ENCODE measurements at places on chromosomes 12 and 14. TPM values are rescaled to one million over a fixed set of nuclear protein-coding genes. Genes with fewer than 3 reads are reported as not detected.

- DNase-seq: no peak
These were observed 5.1 kb upstream of the RASAL1 start for GRCh38 chr12:113140706-113141105.

DNA sequence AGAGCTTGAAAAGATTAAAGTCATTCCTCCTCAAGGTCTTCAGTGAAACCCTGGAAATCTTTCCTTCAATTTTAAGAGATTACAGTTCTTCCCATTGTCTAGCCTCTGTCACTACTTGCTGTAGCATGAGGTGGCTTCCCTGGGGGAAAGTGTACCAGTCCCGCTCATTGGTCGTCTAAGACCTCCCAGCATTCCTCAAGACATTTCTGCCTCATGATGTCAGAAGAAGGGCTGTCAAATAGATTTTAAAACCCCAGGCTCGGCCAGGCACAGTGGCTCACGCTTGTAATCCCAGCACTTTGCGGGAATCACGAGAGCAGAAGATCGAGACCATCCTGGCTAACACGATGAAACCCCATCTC, 46.7 kb downstream of the SMUG1 start:
- DNase-seq: no peak

DNA sequence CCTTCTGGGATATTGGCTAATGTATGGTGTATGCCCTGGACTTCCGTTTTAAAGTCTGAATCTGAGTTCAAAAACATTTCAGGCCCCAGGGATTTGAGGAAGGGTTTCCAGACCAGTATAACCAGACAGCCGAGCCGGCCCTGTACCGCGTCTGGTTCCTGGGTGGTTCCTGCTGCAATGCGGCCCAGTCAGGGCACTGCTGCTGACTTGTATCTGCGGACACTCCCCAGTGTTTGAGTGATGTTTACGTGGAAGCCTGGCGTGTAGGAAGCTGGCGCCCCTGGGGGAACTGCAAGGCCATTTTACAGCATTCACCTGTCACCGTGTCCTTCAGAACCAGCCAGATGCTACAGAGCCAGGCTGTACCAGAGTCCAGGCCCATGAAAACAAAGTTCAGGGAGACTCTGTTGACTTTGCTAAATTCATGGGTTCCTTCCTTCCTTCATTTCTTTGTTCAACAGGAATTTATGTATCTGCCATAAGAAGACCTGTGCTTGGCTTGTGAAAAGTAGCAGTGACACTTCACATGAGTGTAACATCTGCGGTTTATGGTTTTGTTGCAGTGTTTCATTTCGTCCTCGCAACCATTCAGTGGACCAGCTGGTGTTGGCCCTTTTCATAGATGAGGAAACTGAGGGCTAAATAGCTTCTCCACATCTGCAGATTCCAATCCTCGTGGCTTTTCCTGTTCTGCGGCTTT, 16.8 kb downstream of the EML1 start:
- no peak for DNase-seq

DNA sequence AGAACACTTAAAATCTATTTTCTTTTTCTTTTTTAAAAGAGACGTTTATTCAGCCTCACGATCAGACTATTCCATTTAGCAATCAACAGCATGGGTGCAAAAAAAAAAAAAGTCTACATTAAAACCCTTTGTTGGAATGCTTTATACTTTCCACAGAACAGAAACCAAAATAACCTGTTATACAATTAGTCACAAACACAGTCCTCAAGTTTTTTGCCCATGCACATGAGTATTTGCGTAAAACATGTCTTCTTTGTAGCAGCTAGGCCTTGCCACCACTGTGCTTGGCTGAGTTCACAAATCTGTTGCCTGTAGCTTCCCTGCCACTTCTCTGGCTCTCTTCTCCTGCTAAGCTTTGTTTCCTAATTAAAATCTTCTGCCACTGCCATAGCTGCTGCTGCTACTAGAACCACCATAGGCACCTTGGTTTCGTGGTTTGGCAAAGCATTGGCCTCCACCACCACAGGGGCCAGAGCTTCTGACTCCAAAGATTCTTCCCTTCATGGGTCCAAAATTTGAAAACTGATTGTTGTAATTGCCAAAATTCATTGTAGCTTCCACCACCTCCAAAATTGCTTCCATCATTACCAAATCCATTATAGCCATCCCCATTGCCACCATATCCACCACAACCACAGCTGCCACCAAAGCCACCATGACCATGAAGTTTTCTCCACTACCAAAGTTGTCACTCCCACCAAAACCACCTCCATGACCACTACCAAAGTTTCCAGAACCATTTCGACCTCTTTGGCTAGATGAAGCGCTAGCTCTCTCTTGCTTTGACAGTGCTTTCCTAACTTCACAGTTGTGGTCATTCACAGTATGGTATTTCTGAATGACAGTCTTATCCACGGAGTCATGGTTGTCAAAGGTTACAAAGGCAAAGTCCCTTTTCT, 38.1 kb downstream of the KLRG1 start:
- DNase-seq: peak; percentile 74

GRCh38 chr12:83920821-83921547, 991.6 kb downstream of the SLC6A15 start:
- no peak for DNase-seq

DNA sequence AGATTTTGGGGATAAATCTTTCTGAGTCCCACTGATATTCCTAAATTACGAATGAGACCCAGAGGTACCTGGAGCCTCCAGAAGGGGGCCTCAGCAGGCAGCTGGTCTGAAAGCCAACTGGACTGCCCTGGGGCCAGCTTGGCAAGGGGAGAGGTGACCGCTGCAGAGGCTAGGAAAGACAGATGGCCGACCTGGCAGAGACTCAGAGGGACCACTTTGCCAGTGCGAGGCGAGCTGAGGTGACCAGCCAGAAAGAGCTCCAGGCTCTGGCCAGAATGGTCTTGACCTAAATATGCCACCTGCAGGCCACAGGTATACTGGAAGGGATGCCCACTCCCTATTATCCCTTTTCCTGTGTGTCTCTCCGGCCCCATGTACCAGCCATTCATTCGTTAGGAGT, 256.8 kb upstream of the GARIN6 start:
- DNase-seq: no peak

GRCh38 chr12:112496496-112496895, 77.7 kb downstream of the PTPN11 start:
- DNase-seq: peak; percentile 52

DNA sequence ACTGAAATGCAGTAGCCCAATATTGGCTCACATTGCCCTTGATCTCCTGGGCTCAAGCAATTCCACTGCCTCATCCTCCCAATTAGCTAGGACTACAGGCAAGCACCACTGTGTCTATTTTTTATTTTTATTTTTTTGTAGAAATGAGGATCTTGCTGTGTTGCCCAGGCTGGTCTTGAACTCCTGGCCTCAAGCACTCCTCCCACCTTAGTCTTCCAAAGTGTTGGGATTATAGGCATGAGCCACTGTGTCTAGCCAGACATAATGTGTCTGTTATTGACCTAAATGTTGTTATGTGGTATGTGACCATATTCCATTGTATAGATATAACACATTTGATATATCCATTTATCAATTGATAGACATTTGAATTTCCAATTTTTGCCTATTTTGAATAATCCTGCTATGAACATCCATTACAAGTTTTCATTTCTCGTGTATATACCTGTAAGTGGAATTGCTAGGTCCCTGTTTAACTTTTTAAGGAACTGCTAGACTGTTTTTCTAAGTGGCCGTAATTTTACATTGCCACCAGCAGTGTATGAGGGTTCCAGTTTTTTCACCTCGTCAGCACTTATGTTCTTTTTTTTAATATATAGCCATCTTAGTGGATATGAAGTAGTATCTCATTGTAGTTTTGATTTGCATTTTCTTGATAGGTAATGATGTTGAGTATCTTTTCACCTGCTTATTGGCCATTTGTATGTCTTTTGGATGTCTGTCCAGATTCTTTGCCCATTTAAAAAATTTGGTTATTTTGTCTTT, 9.4 kb downstream of the USP15 start:
- DNase-seq: no peak

Gene MIP
- not detected for total RNA-seq

All from activated CD4-positive, alpha-beta memory T cell treated with anti-CD3 and anti-CD28 coated beads for 36 hours (primary cell).